ENCODE measurements at places on chromosomes 12 and 14.

GRCh38 chr14:49622022-49622607 is 1.5 kb downstream of the MGAT2 start:
- DNase-seq, result no peak

GRCh38 chr12:49357103-49357678 is 10.1 kb upstream of the SPATS2 start:
- DNase-seq, result no peak

GRCh38 chr12:67193704-67194103 is 75.5 kb upstream of the CAND1 start:
- DNase-seq, result no peak

GRCh38 chr12:114799574-114800487 is 115.9 kb upstream of the TBX3 start:
- DNase-seq, result no peak

DNA sequence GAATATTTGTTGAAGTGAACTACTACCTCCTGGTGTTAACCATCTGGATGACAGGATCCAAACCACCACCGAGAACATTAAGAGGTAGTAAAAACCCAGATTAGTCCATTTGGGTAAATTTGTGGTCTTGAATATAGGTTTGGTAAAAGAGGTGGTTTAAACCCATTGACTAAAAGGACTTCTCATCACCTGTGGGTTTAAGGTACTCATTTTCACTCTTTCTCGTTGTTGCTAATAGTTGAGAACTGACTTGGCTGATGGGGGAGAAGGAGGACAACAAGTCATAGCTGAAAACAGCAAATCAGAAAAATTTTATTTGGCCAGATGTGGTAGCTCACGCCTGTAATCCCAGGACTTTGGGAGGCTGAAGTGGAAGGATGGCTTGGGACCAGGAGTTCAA is 59.2 kb downstream of the ACADS start:
- no peak for DNase-seq

GRCh38 chr12:630656-631632 is 32.3 kb downstream of the NINJ2 start:
- DNase-seq, result no peak

- DNase-seq, result no peak
Observed at GRCh38 chr12:10361622-10362021, 28.2 kb downstream of the KLRK1 start.

DNA sequence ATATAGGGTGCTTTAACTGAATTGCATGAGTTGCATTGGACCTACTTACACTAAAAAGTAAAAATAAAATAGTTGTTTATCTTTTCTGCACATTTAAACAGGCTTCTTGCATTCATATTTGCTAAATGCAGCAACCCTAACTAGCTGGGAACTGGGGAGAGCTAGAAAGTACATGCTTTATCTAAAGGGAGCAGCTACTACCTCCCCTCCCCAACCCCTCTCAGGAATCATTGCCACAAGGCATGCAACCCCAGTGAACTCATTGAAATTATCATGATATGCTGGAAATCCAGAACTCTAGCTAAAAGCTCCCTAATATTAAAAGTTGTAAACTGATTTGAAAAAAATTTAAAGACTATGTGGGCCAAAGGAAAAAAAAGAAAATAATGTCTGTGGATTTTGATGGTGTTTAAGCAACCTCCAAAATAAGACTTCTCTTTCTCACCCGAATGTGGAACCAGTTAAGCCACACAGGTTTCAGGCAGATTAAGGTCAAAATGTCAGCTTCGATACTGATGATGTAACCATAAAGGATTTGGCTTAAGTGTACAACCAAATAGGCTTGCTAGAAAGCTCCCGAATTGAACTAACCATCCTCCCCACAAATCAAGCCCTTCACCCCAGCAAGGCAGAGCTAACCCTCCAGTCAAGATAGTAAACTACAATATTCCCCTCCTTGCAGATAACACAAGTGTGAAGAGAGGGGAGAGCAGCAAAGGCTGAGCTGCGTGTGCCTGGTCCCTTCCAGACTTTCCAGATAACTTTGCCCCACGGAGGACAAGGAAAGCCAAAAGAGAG is 13.8 kb upstream of the POC1B start:
- no peak for DNase-seq

DNA sequence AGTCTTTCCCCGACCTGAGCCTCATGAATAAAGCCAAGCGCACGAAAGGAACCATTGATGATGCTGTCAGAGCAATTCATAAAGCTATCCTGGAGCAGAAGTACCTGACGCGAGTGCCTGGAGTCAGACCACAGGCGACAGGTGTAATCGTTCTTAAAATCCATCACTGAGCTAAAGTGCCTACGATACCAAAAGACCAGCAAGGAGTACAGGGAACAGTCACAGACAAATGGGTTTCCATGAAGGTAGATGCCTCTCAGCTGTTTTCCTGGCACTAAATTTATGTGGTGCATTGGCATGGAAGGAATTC is 1.4 kb upstream of the PCED1B start:
- no peak for DNase-seq

DNA sequence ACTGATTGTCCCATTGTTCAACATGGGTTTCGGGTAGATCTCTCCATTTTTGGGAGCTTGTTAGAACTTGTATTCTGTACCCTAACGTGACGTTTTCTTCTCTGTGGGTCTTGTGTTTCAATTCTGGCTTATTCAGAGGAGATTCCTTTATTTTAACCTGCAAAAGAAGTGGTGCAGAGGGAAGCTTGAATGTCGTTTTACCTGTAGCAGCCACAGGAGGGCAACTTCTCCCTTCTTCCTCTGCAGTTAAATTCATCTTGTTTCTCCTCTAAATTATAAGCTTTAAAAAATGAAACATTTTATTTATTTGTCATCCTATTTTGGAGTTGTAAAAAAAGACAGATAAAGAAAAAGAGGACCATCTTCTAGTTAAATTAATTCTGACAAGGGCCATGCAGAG is 13.7 kb upstream of the CLEC4D start:
- no peak for DNase-seq

DNA sequence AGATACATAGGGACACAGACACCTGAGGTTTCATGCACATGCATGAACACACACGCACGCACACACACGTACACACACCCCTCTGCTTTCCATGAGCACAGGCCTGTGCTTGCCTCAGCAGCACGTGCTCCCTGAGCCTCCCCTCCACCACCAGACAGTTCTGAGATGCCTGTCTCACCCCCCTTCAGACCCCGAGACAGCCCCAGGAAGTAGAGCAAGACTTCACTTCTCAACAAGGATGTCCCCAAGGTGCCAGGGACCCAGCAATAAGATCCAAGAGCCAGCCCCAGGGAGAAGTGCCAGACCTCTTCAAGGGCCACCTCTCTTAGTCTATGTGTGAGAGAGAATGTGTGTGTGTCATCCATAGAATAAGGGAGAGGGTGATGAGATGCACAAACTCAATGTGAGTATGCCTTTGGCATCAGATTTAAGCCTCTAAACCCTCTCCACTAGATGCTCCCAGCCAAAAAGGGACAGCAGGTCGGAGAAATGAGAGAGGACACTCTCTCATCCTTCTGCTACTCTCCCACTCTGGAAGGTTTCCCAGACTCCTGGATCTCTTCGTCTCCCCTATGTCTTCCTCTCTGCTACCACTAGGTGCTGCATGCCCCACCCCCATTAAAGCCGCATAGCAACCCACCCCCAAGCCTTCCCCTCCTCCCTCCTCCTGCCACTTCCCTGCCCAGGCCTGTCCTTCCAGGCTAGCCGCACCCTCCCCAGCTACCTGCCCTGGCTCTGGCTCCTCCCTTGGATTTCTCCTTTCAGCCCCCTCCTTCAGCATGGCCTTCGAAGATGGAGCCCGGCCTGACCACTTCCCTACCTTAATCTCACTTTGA is 7.7 kb downstream of the RARG start:
- no peak for DNase-seq

DNA sequence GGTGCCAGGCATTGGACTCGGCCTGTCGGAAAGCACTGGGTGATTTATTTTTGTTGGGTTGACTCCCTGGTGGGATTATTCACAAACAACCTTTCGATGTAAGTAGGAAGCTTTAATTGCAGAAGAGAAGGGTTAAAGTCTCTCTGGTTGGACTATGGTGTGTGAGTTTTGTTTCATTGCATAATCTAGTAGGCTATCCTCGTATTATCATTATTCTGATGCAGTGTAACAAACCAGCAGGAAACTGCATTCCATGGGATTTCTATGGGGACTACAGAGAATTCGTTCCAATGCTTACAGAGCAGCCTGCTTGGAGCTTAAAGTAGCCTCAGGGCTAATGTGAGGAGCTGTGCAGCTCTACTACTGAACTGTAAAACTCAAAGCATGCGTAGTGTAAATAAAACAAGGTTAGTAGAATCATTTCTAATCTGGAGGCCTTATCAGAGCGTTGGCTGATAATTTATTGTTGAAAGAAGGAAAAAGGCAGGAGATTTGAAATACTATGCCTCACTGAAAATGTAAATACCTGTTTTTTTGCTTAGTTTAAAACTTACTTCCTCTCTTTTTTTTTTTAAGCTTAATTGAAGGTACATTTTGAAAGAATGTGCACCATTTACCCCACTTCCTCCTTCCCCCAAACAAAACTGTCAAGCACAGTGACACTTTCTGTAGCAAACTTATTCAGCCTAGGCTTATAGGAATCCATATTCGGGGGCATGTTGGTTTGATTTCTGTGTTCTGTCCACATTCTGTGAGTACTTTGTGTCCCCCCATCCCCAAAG is 226.7 kb downstream of the NPAS3 start:
- no peak for DNase-seq

- DNase-seq, result no peak
Observed at GRCh38 chr12:1613860-1614259, 15.2 kb upstream of the WNT5B start.

- DNase-seq, result no peak
Observed at GRCh38 chr14:53570411-53571387, 385.9 kb downstream of the BMP4 start.

DNA sequence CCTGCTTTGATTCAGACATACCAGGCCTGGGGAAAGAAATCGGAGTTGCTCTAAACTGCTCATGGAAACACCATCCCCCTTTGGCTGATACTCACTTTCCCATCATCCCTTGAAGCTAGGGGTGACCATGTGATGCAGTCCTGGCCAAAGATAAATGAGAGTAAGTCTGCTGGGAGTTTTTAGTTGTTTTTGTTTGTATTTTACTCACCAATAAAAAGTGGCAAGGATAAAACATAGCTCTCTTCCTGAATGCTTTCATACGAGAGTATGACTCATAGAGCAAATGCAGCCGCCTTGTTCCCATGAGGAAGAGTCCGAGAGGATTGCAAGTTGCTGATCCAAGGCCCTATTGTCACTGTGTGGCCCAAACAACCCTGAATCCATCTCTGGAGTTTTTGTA is 126.4 kb upstream of the TMEM132C start:
- no peak for DNase-seq

DNA sequence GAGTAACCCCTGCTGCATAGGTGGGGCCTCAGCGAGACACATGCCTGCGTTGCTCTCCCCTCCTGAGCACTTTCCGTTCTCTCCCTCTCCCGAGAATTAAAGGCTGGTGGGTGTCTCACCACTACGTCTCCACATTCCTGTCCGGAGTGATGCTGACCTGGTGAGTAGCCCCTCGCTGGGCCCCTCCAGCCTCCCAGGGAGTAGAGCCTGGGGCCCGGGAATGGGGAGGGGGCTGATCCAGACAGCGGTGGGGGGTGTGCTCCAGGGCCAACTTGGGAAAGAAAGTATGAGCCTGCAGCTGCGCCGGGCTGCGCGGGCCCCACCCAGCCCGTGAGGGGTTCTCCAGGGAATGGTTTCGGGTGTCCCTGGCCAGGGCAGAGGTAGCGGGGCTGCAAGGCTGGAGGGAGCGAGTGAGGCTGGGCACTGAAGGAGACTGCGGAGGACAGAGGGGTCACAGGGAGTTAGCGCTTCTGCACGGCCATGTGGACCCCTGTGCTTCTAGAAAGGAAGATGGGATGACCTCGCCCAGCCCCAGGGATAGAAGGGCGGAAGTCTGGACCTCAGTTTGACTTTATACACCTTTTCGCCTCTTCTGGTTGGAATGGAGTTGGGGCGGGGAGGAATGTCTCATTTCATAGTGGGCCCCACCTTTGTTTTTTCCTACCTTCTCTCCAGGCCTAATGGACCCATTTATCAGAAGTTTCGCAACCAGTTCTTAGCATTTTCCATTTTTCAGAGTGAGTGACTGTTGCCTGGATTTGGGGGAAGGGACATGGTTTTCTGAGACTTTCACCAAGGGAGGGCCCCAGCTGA is 22.5 kb downstream of the RHOF start:
- no peak for DNase-seq

- DNase-seq, result no peak
Observed at GRCh38 chr14:71918955-71919354, 13.3 kb upstream of the RGS6 start.

GRCh38 chr14:102472791-102473150 is 36.8 kb downstream of the ANKRD9 start:
- DNase-seq, result no peak

GRCh38 chr12:71755146-71755892 is 656 bp downstream of the RAB21 start:
- DNase-seq, result peak; percentile 42

GRCh38 chr12:72271451-72272090 is 599 bp upstream of the TRHDE start:
- DNase-seq, result no peak

DNA sequence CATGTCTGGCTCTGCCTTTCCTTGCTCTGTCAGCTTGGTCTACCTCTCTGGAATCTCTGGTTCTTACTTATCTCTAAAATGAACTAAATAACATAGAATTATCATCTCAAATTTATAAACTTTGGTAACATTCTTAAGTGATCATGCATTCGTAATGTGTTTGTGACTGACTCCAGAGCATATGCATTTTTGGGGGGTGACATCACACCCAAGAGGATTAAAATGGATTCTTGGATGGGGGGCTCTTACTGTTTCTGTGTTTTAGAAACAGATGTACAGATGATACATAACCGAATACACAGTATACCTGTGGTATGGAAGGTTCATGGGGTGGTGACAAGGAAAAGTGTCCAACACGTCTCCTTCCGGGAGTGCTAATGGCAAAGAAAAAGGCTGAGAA is 1162.1 kb downstream of the VRK1 start:
- no peak for DNase-seq

- no peak for DNase-seq
Observed at GRCh38 chr14:101633276-101633675, 72.0 kb downstream of the DIO3 start.

DNA sequence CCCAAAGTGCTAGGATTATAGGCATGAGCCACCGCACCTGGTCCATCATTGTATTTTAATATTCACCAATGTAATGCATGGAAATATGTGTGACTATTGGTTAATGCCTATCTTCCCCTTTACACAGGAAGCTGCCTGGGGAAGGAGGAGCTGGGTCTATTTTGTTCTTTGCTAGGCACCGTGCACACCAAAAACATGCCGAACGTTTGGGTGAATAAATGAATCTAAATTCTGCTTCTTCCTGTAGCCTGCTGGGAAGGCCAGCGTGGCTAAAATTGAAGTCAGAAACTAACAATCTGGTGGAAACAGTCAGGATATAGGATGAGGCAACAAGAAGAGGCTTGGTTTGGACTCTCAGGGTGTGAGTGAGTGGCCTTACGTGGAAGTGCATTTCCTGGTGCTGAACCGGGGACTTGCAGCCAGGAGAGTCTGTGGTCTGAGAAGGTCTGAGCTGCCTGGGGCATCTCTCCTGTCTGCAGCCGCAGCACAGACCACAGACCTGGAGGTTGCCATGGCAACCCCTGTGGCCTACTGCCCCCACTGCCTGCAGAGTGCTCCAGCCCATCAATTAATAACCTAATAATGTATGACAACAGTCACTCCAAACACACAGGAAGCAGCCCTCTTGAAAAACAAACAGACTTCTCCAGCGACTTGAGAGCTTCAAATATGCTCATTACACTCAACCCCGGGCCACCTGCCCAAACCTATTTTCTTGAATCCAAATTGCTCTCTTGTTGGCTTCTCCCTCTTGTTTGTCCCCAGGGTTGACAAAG is 5.5 kb upstream of the GPR68 start:
- DNase-seq, result peak; percentile 49
